ENCODE measurements at places on chromosomes 4 and X.

DNA sequence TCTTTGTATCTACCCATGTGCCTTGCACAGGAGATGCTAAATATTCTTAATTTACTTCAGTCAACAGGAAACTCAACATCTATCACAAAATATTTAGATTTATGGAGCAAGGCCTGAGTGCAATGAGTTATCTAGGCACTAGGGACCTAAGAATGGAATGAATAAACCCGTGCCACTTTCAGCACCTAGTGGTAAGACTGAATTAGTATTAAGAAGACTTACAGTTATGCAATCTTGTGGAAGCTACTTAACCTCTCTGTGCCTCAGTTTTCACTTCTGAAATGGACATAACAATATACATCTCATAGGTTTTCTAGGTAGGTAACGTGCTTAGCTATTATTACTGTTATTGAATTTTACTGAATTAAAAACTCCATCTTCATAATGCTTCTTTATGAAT, 144.6 kb upstream of the MAP3K15 start:
- no peak for DNase-seq

- DNase-seq: no peak
These were observed 46.7 kb downstream of the ENPP6 start for GRCh38 chr4:184171011-184171410.

- no peak for DNase-seq
These were observed 1.1 kb downstream of the PLAC8 start for GRCh38 chr4:83113429-83113786.

- DNase-seq: no peak
These were observed 283.2 kb upstream of the PCDH10 start for GRCh38 chr4:132865922-132866321.

DNA sequence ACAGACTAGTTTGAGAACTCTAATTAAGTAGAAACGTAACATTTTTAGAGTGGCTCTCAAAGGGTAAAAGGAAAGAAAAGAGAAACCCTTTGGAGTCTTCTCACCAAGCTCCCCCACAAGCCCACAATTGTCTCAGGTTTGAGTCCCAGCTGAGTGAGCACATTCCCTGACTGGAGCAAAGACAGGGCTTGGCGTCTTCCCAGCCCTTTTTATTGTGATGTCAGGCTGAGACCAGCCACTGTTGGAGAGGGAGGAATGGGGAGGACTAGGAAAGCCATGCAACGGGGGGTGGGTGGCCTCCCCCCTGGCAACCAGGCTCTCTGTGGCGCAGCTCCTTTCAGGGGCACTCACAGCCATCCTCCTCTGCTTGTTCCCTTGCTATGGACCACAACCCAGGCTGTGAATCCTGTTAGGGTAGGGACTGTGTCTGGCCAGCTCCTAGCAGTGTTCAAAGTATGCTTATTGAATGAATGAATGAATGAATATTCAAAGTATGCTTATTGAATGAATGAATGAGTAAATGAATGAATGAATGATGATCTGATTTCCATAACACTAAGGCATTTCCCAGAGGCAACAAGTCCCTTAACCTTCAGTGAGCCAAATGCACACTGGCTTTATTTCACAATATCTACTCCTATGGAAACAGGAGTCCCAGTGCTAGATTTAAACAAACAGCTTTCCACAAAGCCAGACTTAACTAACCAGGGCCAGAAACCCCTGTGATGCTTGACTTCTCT, 413.3 kb downstream of the MID1IP1 start:
- no peak for DNase-seq

DNA sequence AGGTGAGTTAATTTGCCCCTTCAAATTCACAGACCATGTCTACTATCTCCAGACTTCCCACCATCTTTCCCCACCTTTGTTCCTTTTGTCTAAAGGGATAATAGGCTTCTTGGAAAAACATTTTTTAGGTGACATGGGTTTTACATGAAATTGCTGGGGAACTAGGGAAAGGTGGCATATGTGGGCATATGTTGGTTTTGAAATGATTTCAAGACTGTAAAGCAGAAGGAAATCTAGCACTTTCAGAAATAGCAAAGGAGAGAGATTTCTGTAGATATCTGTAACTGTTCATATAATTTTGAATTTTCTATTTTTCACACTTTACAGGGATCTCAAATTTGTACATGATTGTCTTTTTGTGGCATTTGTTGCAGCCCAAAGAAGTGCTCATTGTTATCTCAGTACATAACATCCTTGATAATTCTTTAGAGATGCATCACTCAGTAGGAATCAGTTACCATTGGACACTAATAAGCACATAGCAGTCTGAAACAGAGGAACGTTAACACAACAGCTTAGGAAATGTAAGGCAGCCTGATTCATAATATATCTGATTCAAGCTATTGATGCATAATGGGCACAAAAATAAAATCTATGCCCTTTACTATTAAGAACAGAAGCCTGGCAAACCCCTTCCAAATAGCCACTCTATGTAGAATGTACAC, 659.7 kb downstream of the CENPC start:
- DNase-seq: no peak

- DNase-seq: no peak
These were observed 33.5 kb downstream of the GUCY2F start for GRCh38 chrX:109448282-109448938.

DNA sequence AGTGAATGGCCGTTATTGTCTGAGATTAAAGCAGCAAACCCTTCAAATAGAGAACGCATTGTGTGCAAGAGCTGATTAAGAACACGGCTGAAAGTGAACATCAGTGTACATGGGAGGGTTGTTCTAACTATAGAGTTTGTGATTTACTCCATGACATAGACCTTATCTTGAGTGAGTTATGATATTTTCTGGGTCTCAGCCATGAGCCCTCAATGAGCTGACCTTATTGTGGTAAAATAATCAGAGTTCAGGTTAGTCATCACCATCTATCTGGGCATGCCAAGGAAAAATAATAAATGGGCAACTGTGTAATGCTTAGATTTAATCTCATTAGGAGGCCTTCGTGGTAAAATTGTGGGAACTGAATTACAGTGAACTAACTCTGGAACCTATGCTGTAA, 33.2 kb upstream of the CLDN24 start:
- DNase-seq: no peak

Measured in right lung (tissue), 10 donors.